ENCODE measurements at places on chromosomes 16 and 17.

GRCh38 chr16:49414671-49415070 is 41.1 kb downstream of the C16orf78 start:
- DNase-seq = no peak

GRCh38 chr16:25040543-25040942 is 25.4 kb upstream of the ARHGAP17 start:
- DNase-seq = no peak

DNA sequence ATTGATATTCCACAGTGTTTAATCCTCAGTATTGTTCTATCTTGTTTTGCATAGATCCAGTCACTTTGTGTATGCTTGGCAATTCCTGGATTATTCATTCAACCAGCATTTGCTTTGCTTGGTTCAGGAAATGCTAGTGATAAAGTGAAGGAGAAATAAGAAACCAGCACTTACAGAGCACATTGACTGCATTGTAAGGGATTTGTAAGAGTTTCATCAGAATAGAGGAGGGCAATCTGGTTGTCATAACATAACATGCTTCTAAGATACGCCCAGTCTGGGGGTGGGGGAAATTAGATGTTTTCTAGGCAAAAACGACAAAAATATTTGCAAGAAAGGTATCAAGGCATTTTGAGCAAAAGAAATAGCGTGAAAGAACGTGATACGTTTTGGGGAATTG is 40.4 kb downstream of the TNRC6A start:
- DNase-seq = no peak

DNA sequence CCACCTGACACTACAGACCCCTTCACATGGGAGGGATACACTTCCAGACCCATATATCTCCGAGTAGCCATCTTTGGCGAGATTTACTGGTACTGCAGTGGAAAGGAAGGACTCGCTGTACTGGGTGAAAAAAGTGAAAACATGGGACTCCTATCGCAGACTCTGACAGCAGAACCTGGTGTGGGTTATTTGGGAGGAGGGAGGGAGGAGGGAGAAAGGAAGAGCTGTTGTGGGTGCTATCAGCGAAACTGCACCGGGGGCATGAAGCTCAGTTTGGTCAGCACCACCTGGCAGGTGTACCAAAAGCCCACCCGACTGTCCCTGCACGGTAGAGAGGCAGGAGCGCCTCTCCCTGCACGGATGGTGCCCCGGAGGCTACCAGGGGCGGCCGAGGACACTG is 5.0 kb downstream of the HBQ1 start:
- DNase-seq = no peak

- DNase-seq = no peak
Measured at GRCh38 chr16:57993438-57993837, 7.0 kb downstream of the ZNF319 start.

- peak; percentile 87 for DNase-seq
Measured at GRCh38 chr17:82241183-82241925, 12.5 kb downstream of the SLC16A3 start.

DNA sequence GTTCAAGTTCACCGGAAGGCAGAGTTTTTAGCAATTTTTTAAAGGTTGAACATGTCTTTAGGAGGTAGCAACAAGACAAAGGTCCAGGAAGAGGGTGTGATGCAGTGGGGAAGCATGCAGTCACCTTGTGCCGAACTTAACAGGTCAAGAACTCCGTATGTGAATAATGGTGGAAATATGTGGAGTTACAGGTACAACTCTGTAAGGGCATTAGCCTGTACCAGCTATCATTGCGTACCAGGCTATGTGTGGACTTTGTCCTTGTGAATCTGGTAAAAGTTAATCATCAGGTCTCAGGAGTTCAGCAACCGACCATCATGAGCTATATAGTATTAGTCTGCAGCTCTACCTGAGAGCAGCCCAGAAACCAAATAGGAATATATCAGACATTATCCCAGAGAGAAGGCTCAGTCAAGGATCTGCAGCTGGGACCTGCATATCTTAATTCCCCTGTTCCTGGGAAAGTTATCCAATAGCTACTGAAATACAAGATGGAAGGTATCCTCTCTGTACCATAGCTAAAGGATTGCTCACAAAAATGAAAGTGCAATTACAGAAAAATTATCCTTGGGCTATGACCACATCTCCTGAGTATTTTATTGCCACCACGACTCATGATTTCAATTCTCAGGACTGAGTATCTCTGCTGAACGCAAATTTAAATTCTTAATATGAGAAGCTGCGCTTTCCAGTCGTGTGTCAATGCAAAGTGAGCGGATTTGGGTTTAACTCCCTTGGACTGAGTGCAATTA is 469.3 kb downstream of the CDH13 start:
- no peak for DNase-seq

- DNase-seq = no peak
Measured at GRCh38 chr16:48538746-48539484, 71.1 kb downstream of the N4BP1 start.

Measured in activated naive CD4-positive, alpha-beta T cell treated with anti-CD3 and anti-CD28 coated beads for 36 hours (primary cell).